PC-9 (cell line): ENCODE measurements at places on chromosomes 3 and 15. TPM values are rescaled to one million over a fixed set of nuclear protein-coding genes. Genes with fewer than 3 reads are reported as not detected.

- peak; percentile 82 for DNase-seq
Observed at GRCh38 chr15:62770752-62771151, 271.8 kb upstream of the TPM1 start.

DNA sequence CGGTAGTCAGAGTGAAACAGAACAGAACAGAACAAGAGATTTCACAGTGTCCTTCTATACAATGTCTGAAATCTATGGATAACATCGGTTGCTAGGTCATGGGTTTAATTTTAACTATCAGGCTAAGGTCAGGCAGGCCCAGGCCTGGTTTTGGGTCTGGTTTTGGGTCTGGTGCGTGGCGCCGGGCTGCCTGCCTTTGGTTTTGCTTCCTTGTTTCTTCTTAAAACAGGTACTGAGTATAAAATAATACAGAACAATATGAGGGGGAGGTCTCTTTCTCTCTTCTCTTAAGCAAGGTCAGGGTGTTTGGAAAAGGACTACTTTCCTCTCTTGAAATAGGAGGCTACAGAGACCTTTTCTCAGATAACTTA lies 1.4 kb downstream of the AEN start:
- no peak for DNase-seq

- DNase-seq, result no peak
Observed at GRCh38 chr3:23602971-23603370, 202.8 kb upstream of the UBE2E1 start.

Gene GP9
- not detected in 2 replicates for total RNA-seq
